Stimulated activated CD4-positive, alpha-beta T cell treated with anti-CD3 and anti-CD28 coated beads, Interleukin-15, amount 100 ng/mL, for 1 hour (primary cell): ENCODE measurements at places on chromosomes 6 and 20.

GRCh38 chr6:129733290-129733689 lies 23.3 kb upstream of the ARHGAP18 start:
- DNase-seq = no peak

- DNase-seq = no peak
These were observed 55.1 kb upstream of the FBXL4 start for GRCh38 chr6:99002831-99003230.

DNA sequence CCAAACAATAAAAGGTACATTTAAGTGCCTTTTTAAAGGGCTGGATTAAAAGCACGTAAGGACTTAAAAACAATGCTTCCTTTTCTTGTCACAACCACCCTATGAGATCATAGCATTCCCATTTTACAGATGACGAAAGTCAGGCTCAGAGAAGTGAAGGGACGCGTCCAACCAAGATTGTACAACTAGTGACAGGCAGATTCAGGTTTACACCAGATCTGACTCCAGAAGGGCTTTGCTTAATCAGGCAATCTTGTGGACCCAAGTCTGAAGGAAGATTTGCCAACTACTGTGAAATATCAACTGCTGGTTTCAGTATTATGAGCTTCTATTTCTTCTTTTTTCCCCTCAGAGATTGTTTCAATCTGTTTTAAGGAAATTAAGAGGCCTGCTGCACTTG lies 877 bp downstream of the ENPP4 start:
- DNase-seq = no peak

DNA sequence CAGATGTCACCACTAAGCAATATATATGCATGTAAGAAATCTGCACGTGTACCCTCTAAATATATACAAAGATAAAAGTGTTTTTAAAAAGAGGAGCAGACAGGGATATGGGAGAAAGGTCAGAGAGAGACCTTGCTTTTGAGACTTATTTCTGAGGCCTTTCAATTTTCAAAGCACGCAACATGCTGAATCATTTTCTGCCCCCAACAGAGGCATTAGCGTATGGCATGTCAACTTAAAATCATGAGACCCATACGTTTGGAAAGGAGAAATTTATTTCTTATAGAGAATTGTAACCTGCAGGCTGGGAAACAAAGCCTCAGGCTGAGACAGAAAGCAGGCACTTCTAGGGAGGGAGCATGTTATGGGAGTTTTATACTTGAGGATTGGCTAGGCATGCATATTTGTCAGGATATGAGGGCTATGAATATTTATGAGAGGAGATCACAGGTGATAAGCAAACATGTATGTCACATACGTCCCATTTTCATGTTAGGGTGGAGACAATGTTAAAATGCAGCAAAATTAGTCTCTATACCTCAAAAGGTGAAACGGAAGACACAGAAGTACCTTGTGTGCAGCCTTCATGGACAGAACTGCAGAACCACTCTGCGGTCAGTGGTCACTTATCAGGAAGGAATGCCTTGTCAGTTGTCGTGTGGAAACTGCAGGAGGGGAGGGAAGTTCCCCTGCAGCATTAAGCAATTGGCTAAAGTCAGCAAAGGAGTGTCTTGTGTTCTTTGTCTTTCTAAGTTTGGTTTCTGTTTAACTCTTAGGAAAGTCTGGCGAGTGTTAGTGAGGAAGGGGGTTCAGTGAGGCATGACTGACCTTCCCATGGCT lies 6.3 kb upstream of the GABRR2 start:
- no peak for DNase-seq

GRCh38 chr20:50571466-50571865 lies 61.3 kb downstream of the PTPN1 start:
- DNase-seq = no peak

DNA sequence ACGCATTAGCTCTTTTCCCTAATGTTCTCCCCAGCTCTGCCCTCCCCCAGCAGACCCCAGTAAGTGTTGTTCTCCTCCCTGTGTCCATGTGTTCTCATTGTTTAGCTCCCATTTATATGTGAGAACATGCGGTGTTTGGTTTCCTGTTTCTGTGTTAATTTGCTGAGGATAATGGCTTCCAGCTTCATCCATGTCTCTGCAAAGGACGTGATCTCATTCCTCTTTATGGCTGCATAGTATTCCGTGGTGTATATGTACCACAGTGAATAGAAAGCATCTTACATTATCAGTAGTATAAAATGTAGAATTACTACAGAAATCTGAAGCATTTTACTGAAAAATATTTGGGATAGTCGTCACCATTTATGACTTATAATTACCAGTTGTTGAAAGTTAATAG lies 21.8 kb downstream of the HLA-DRA start:
- no peak for DNase-seq

DNA sequence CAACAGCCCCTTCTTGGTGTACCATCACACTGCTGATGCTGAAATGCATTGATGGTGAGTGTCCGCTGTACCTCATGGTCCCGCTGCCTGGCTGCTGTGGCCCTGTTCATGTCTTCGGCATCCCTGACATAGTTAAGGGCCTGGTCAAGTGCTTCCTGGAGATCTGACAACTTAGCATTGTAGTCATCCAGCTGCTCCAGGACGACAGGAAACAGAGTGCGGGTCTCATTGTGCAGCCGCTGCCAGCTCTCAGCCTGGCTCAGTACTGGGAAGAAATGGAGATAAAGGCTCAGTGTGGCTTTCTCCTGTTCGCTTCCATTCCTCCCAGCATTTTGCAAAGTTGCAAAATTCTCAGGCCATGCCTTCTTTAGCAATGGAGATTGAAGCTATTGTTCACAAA lies 81.8 kb downstream of the LAMA4 start:
- DNase-seq = no peak

DNA sequence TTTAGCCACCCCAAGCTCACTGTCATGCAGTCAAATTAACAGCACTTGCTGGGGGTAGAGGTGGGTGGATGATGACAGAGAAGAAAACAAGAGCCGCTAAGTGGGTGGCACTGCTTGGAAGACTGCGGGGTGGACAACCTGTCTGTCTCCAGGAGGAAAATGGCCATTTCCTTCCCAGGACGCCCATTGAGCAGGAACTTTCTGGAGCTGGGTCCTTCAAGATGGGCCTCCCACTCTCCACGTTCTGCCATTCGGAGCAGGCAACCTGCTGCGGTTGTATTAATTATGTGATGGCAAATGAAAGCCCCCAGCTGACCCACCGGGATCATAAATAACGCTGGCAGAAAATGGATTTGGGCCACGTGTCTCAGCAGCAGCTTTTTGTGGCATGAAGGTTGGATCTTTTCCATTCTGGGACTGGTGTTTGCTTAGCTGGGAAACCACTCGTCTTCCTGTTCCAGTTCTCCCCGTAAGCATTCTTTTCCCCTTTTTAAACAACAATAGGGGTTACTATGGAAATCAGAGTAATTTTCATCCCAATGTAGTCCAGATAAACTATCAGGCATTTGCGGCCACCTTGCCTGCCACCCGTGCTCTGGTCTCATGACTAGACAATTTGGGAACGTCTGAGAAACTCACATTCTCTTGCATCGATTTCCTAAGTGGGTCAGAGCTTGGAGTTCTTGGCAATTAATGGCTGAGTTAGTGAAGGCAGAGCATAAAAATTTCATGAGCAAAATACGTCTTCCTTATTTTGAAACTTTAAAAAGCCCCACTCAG lies 215.5 kb downstream of the ANKRD60 start:
- DNase-seq = no peak

DNA sequence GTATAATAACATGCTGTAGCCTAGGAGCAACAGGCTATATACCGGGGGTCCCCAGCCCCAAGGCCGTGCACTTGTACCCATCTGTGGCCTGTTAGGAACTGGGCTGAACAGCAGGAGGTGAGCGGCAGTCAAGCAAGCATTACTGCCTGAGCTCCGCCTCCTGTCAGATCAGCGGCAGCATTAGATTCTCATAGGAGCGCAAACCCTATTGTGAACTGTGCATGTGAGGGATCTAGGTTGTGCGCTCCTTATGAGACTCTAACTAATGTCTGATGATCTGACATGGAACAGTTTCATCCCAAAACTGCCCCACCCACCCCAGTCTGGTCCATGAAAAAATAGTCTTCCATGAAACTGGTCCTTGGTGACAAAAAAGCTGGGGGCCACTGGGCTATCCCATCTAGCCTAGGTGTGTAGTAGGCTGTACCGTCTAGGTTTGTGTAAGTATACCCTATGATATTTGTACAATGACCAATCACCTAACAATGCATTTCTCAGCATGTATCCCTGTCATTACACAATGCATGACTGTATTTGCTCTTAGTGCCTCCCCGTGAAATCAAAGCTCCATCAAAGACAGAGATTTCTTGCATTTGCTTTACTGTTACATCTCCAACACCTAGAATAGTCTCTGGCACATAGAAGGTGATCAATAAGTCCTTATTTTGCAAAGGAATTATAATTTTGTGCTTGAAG lies 30.8 kb downstream of the NHSL1 start:
- no peak for DNase-seq

- DNase-seq = no peak
These were observed 94.5 kb downstream of the HTR1B start for GRCh38 chr6:77368660-77369313.

GRCh38 chr6:35068206-35068605 lies 72.9 kb downstream of the TCP11 start:
- no peak for DNase-seq

DNA sequence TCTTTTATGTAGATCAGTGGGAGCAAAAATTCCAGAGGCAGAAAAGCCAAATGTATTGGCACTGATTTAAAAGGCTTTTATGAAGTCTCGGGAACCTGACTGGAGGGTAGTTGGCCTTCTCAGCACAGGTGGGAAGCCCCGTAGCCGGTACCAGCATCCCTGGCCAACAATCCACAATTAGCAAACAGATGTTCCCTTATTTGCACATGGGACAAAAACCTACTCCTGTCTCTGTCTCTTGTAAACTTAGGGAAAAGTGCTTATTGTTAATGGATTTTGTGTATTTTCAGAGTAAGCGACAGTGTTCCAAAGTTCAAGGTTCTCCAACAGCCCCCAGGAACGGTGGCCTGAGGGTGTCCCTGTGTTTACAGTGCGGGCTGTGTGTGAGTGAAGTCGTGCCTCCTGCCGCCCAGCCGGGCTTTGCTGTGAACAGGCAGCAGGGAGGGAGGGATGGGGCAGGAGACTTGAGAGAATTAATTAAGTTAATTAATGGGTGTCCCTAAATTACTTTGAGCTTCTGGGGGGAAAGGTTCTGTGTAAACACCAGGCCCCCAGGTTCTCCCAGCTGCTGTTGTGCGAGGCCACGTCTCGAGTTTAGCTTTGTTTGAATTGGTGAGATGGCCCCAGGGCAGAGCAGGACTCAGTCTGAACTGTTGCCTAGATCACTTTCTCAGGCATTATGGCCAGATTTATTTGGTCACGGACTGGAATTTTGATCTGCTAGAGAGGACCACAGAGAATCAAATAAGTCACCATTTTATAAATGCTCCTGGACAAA lies 3.9 kb downstream of the SYNJ2 start:
- DNase-seq = no peak

GRCh38 chr6:76481101-76481500 lies 408.6 kb upstream of the IMPG1 start:
- no peak for DNase-seq

DNA sequence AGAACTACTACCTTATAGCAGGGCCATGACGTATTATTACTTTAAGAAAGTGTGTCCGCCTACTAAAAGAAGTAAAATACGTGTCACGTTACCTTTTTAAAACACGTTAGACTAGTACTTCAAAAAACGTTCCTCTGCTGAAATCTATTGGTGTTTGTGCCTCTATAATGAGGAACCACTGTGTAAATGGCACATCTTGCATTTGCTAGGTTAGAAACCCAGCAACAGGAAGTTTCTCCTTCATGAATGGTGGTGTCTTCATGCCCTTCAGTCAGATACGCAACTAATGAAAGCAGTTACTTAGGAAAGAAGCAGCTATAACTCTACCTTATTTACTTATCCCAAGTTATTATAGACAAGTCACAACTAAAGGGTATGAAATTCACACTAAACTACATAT lies 343.5 kb downstream of the RNGTT start:
- no peak for DNase-seq

GRCh38 chr6:56037601-56038000 lies 162.2 kb upstream of the BMP5 start:
- DNase-seq = no peak

- no peak for DNase-seq
These were observed 180.2 kb downstream of the PTPRT start for GRCh38 chr20:43009532-43009931.

DNA sequence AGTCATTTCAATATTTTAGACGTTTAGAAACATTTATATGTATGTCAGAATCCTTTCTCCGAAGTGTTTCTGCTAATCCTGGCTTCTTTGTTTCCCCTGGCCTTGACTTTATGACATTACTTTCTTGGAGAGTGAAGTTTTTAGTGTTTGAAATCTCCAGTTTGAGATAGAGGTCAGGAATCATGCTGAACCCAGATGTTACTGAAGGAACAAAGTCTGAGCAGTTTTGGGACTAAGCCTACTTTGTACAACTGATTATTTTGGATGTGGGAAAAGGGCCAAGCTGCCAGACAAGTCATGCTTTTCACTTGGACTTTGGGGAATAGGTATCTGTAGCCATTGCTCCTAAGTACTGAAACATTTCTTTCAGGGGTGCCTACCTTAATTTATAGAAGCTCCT lies 2.3 kb downstream of the RNF144B start:
- no peak for DNase-seq

- DNase-seq = no peak
These were observed 201.3 kb downstream of the EYS start for GRCh38 chr6:65505736-65506135.

DNA sequence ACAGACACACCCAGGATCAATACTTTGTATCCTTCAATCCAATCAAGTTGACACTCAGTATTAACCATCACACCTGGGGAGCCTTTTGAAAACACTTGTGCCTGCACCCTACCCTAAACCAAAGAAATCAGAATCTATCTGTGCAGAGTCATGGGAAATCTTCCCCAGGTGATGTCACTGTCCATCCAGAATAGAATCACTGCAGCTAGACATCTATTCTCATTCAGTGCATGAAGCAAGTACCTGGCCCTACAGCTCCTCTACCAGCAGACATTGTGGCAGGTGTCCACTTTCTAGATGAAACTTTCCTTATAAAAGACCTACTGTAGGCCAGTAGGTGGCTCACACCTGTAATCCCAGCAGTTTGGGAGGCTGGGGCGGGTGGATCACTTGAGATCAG lies 262.4 kb upstream of the MARCKS start:
- DNase-seq = no peak

DNA sequence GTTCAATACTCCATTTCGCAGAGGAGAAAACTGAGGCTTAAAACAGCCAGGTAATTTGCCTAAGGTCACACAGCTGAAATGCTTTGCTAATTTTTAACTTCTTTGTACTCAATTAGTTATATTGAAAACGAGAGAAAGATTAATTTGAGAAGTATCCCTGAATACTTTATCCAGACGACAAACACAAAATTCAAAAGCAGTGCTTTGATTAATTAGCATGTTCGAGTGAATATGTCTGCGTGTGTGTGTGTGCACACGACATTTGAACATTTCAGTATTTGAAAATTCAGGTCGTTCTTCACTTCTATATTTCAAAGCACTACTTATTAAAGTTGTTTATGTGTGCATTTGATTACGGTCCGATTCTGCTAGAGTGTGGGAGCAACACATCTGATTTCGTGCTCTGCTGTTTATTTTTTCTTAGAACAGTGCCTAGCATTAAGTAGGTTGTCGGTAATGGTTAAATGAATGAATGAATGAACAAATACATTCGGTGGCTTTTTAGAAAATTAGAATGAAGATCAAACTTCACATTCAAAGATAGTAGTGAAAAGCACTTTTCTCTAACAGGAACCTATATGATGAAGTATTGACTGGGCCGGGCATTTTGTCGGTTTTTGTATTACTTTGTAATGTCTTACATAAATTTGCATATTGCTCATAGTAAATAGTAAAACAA lies 36.9 kb upstream of the SYNCRIP start:
- no peak for DNase-seq

- DNase-seq = no peak
These were observed 284.5 kb upstream of the GJE1 start for GRCh38 chr6:141848029-141848890.
